Astrocyte (in vitro differentiated cells and primary cell): ENCODE measurements at places on chromosomes 16 and 17. TPM values are rescaled to one million over a fixed set of nuclear protein-coding genes. Genes with fewer than 3 reads are reported as not detected.
A peak's percentile ranks its signal among the peaks of the same experiment; 100 is the strongest.

The RAB37 gene
- 0.77 TPM in 1 of 2 replicates, not detected in the other for total RNA-seq

The TMEM235 gene
- total RNA-seq = not detected in 2 replicates

The SPIRE2 gene
- 2.6 and 3.2 TPM in 2 replicates for total RNA-seq

The HSPB9 gene
- not detected in 2 replicates for total RNA-seq

The KRT33A gene
- not detected in 2 replicates for total RNA-seq

The ERN2 gene
- total RNA-seq = not detected in 2 replicates

The TNFAIP1 gene
- total RNA-seq = 87.0 and 100 TPM in 2 replicates

The C17orf78 gene
- not detected in 2 replicates for total RNA-seq

The KRTAP2-1 gene
- total RNA-seq = not detected in 2 replicates

- H3K27ac ChIP-seq = no peak overlapping the region
- H3K4me1 ChIP-seq = no peaks in the 10 kb centered on the region
- H3K4me3 ChIP-seq = no peak overlapping the region
These were observed 77.4 kb upstream of the SMIM36 start for GRCh38 chr17:55588446-55589242.

DNA sequence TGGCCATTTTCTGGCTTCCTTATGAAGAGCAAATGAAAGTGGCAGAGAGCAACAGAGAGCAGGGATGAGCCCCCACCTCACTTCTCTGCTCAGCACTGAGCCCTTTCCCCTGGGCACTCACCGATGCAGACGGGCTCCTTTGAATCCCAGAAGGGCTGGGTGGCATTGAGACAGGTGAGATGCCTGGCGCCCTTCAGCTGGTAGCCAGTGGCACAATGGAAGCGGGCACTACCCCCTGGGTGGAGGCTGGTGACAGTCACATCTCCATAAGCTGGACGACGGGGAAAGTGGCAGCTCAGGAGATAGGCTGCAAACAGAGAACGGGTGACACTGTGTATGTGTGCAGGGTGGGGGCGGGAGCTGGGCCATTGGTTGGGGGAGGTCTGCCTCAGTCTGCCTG lies 12.5 kb upstream of the PHF12 start:
- H3K36me3 ChIP-seq = no peaks in the 10 kb centered on the region
- H3K27me3 ChIP-seq = no peaks in the 10 kb centered on the region
- H3K4me3 ChIP-seq = no peak overlapping the region
- peaks cover 3% of the 10 kb centered on the region for H3K4me1 ChIP-seq
- no peak for DNase-seq
- no peak overlapping the region for H3K27ac ChIP-seq

- peak; percentile 92 for DNase-seq
- no peaks in the 10 kb centered on the region for H3K27me3 ChIP-seq
- H3K4me3 ChIP-seq = peak overlapping the region; percentile 46
- no peaks in the 10 kb centered on the region for H3K36me3 ChIP-seq
These were observed 151.8 kb downstream of the PITPNC1 start for GRCh38 chr17:67528751-67529436.

GRCh38 chr17:83012200-83012785 lies 67.1 kb upstream of the METRNL start:
- DNase-seq = no peak
- H3K27ac ChIP-seq = peak overlapping the region; percentile 14
- no peaks in the 10 kb centered on the region for H3K36me3 ChIP-seq
- H3K4me1 ChIP-seq = peaks cover 13% of the 10 kb centered on the region
- H3K27me3 ChIP-seq = no peaks in the 10 kb centered on the region
- no peak overlapping the region for H3K4me3 ChIP-seq

GRCh38 chr17:28983286-28984230 lies 22.3 kb downstream of the SEZ6 start:
- H3K4me3 ChIP-seq = no peak overlapping the region
- peaks cover 8% of the 10 kb centered on the region for H3K4me1 ChIP-seq
- no peak for DNase-seq
- H3K27me3 ChIP-seq = peaks cover 7% of the 10 kb centered on the region
- H3K36me3 ChIP-seq = no peaks in the 10 kb centered on the region
- no peak overlapping the region for H3K27ac ChIP-seq

- H3K4me3 ChIP-seq = no peak overlapping the region
- peaks cover 27% of the 10 kb centered on the region for H3K27me3 ChIP-seq
- no peaks in the 10 kb centered on the region for H3K36me3 ChIP-seq
- no peak for DNase-seq
- no peaks in the 10 kb centered on the region for H3K4me1 ChIP-seq
- H3K27ac ChIP-seq = no peak overlapping the region
These were observed 76.7 kb upstream of the ALOX12 start for GRCh38 chr17:6919158-6919557.

DNA sequence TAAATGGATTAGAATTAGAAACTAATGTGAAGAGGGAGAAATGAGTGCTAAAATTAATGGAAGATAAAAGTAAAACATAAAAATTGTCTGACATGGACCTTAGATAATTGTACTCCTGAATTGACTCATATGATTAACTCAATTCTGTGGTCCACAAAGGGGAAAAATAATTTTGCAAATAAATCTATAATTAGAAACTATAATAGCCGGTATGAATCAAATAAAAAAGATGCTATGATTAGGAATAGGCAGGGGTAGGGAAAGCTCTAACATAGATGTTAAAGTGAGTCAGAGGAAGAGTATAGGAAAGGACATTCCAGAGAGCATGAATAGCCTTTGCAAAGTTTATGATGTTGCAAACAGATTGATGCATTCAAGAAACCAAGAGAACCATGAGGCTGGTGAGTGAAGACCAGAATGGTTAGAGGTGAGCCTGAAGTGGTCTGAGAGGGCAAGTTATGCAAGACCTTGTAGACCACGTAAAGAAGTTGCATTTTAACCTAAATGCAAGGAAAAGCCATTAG lies 262.1 kb upstream of the CA10 start:
- no peak overlapping the region for H3K4me3 ChIP-seq
- H3K36me3 ChIP-seq = no peaks in the 10 kb centered on the region
- H3K4me1 ChIP-seq = no peaks in the 10 kb centered on the region
- DNase-seq = no peak

DNA sequence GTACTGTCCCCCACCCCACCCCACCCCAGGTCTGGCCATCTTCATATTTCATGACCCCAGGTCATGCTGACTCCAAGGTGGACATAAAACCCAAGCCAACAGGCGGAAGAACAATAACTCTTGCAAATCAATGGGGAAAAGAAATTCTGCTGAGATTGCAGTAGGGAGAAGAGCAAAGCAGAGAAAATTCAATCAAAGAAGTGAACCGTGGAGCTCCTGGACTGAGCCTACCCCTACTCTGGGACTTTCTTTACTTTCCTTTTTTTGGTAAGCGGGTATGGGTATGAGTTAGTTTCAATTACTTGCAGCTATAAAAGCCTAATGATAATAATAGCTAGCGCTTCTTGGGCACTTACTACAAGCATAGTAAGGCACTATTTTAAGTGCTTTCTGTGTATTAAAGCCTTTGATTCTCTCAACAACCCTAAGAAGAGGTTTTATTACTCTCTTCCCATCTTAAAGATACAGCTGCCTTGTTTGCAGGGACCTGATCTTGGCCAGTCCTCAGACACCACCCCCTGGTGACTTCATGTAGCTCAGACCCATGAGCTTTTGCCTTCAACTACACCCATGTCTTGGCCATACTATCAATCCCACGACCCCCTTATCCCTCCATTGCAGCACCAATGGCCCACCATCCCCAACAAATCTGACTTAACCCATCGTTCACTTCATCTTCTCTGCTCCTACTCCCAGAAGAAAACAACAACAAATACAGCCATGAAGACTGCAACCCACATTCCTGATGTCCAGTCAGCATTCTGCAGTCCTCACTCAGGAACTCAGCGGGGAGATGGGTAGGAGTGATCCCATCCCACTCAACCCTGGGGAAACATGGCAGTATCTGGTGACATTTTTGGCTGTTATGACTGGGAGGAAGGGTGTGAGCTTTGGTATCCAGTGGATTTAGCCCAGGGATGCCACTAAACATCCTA lies 4.4 kb downstream of the GGA2 start:
- no peaks in the 10 kb centered on the region for H3K36me3 ChIP-seq
- no peaks in the 10 kb centered on the region for H3K27me3 ChIP-seq
- H3K4me1 ChIP-seq = peaks cover 39% of the 10 kb centered on the region
- peak overlapping the region; percentile 71 for H3K27ac ChIP-seq
- no peak for DNase-seq

GRCh38 chr16:76222087-76222486 lies 55.1 kb upstream of the CNTNAP4 start:
- H3K36me3 ChIP-seq = no peaks in the 10 kb centered on the region
- H3K27me3 ChIP-seq = no peaks in the 10 kb centered on the region
- no peak overlapping the region for H3K27ac ChIP-seq
- no peak for DNase-seq

GRCh38 chr16:84995663-84996062 lies 15.7 kb downstream of the ZDHHC7 start:
- H3K4me3 ChIP-seq = no peak overlapping the region
- no peak for DNase-seq
- H3K4me1 ChIP-seq = peaks cover 33% of the 10 kb centered on the region

GRCh38 chr17:17959520-17960361 lies 12.5 kb downstream of the TOM1L2 start:
- no peaks in the 10 kb centered on the region for H3K27me3 ChIP-seq
- peaks cover 27% of the 10 kb centered on the region for H3K4me1 ChIP-seq
- H3K27ac ChIP-seq = peak overlapping the region; percentile 89
- H3K36me3 ChIP-seq = no peaks in the 10 kb centered on the region
- peak overlapping the region; percentile 49 for H3K4me3 ChIP-seq
- peak; percentile 70 for DNase-seq

DNA sequence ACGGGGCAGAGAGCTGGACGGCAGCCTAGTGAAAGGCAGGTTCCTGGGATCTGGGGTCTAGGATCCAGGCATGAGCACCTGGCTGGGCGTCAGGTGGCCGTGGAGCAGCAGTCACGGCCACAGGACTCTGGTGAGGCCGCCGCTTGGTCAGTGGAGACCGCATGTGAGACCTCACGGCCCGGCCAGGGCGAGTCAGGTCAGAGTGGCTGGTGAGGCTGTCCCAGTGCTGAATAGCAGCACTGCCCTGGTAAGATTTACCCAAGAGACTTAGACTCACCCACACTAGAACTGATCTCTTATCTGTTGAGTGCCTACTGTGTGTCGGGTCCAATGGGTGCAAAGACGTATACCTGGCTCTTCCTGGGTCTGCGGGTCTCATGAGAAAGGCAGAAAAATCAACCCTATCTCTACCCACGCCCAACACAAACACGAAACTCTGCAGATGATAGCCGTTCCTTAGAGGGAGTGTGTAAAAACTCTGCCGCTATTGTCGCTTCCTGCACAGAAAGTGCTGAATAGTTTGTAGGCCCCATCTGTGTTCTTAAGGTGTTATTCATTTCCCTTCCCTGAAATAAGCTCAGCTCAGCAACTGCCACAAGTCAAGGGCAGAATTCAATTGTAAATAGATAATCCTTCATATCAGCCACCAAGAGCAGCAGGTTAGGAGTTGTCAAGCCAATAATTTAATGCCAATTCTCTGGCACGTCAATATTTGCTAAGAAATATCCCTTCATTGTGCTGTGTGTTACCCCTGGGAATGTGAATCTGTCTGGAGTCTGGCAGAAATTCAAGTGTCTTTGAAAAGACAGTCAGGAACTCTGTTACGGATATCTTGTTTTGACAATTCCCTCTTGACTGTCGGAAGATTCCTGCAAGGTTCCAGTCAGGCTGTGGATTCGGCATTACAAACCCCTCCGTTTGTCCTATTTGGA lies 240.0 kb downstream of the NTN1 start:
- H3K36me3 ChIP-seq = no peaks in the 10 kb centered on the region
- no peaks in the 10 kb centered on the region for H3K27me3 ChIP-seq
- no peak overlapping the region for H3K4me3 ChIP-seq

- peaks cover 5% of the 10 kb centered on the region for H3K4me1 ChIP-seq
- peaks cover 3% of the 10 kb centered on the region for H3K36me3 ChIP-seq
- no peak overlapping the region for H3K4me3 ChIP-seq
- H3K27ac ChIP-seq = no peak overlapping the region
- H3K27me3 ChIP-seq = no peaks in the 10 kb centered on the region
These were observed 158.7 kb downstream of the KATNIP start for GRCh38 chr16:27708651-27709050.

GRCh38 chr16:69107316-69107962 lies 2.0 kb downstream of the HAS3 start:
- no peak overlapping the region for H3K27ac ChIP-seq
- DNase-seq = no peak
- H3K36me3 ChIP-seq = no peaks in the 10 kb centered on the region
- peaks cover 5% of the 10 kb centered on the region for H3K27me3 ChIP-seq

DNA sequence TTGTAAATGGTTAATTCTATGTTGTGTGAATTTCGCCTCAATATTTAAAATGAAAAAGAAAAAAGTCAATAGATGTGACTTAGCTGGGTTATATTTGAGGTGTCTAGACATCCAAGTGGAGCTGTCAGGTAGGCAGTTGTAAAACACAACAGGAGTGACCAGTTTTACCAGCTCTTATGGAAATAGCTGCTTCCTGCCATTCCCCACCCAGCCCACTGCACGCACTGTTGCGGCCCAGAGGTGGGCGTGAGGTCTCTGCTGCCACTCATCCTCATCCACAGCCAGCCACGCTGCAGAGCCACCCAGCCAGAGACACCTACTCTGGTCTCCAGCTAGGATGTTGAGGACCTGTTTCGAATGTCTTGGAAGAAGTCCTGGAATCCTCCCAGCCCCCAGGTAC lies 3.4 kb upstream of the CARD14 start:
- no peaks in the 10 kb centered on the region for H3K36me3 ChIP-seq
- H3K4me1 ChIP-seq = no peaks in the 10 kb centered on the region
- no peak overlapping the region for H3K27ac ChIP-seq
- H3K27me3 ChIP-seq = peaks cover 10% of the 10 kb centered on the region
- H3K4me3 ChIP-seq = no peak overlapping the region

GRCh38 chr16:82709987-82710386 lies 83.2 kb downstream of the CDH13 start:
- H3K4me1 ChIP-seq = no peaks in the 10 kb centered on the region
- H3K4me3 ChIP-seq = no peak overlapping the region
- peaks cover 5% of the 10 kb centered on the region for H3K36me3 ChIP-seq

DNA sequence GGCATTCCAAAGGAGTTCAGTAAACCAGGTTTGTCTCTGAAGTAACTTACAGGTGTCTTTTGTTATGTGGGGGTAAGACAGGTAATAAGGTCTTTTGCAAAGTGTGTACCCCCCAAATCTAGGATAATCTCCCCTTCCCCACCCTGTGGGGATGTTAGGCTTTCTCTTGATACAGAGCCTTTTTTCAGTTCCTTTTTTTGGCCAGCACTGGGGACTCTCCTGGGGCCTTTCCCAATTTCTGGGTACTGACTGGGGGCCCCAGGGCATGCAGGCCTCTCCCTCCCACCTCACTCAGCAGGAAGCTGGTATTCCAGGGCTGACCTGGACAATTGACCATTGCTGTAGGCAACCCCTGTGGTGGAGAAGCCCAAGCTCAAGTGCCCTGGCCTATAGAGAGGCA lies 84.3 kb upstream of the IRX6 start:
- H3K27me3 ChIP-seq = no peaks in the 10 kb centered on the region
- no peak overlapping the region for H3K4me3 ChIP-seq
- no peaks in the 10 kb centered on the region for H3K36me3 ChIP-seq
- DNase-seq = no peak
- no peak overlapping the region for H3K27ac ChIP-seq
- no peaks in the 10 kb centered on the region for H3K4me1 ChIP-seq
